ENCODE measurements at places on chromosomes 6 and 20. TPM values are rescaled to one million over a fixed set of nuclear protein-coding genes. Genes with fewer than 3 reads are reported as not detected.

- no peak for DNase-seq
- no peak overlapping the region for H3K4me3 ChIP-seq
- no peak overlapping the region for H3K27ac ChIP-seq
- H3K27me3 ChIP-seq, result no peaks in the 10 kb centered on the region
- no peaks in the 10 kb centered on the region for H3K4me1 ChIP-seq
These were observed 136.5 kb downstream of the ATXN1 start for GRCh38 chr6:16624636-16625290.

Gene HLA-G
- not detected for total RNA-seq

Gene ELMO2
- 69.3 TPM for total RNA-seq

Gene ME1
- 15.5 TPM for total RNA-seq

DNA sequence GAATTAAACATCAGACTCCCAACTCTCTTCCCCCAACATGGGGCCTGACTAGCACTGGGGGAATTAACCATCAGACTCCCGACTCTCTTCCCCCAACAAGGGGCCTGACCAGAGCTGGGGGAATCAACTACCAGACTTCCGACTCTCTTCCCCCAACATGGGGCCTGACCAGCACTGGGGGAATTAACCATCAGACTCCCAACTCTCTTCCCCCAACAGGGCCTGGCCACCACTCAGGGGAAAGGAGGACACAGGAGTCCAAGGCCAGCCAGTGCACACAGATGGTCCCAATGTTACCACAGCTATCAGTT lies 13.1 kb downstream of the CST7 start:
- no peaks in the 10 kb centered on the region for H3K27me3 ChIP-seq
- no peaks in the 10 kb centered on the region for H3K4me1 ChIP-seq
- H3K36me3 ChIP-seq, result peaks cover 98% of the 10 kb centered on the region
- no peak overlapping the region for H3K4me3 ChIP-seq
- no peak overlapping the region for H3K27ac ChIP-seq

DNA sequence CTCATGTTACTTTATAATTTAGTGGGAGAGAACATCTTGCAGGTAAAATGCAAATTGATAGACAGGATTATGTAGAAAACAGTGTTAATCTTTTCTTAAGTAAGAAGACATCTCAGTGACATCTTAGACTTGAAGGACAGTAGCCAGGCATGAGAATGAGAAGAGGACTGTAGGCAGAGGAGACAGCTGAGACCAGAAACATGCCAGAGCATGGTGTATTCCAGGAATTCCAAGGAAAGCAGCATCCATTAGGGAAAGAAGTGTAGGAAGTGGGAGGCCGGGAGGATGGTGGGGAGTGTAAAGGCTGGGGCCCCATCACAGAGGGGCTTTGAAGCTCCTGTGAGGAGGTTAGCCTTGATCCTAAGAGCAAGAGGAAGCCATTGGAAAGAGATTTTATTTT lies 225.6 kb downstream of the ARID1B start:
- no peaks in the 10 kb centered on the region for H3K36me3 ChIP-seq
- no peak overlapping the region for H3K27ac ChIP-seq
- H3K27me3 ChIP-seq, result no peaks in the 10 kb centered on the region
- no peak for DNase-seq

DNA sequence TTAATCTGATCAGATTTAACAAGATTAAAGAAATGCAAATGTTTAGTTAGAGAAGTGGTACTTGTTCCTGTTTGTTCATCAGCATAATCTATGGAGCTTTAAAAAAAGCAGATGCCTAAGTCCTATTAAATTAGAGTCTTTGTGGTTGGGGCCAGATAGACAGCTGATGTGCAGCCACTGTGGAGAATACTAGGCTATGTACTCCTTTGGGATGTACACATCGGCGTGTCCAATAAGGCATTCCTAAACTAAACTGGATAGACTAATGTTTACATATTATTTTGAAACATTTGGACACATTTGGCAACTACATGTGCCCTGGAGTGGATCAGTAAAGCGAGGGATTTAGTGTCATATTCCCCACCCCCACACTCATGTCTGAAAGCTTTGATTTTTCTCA lies 459.5 kb downstream of the LMBRD1 start:
- H3K36me3 ChIP-seq, result no peaks in the 10 kb centered on the region
- no peaks in the 10 kb centered on the region for H3K4me1 ChIP-seq
- H3K4me3 ChIP-seq, result no peak overlapping the region
- no peaks in the 10 kb centered on the region for H3K27me3 ChIP-seq

GRCh38 chr20:62151835-62152364 lies 8.3 kb downstream of the SS18L1 start:
- no peaks in the 10 kb centered on the region for H3K4me1 ChIP-seq
- H3K4me3 ChIP-seq, result no peak overlapping the region
- DNase-seq, result no peak
- no peaks in the 10 kb centered on the region for H3K27me3 ChIP-seq
- no peaks in the 10 kb centered on the region for H3K36me3 ChIP-seq

- H3K27ac ChIP-seq, result no peak overlapping the region
- no peak overlapping the region for H3K4me3 ChIP-seq
- H3K36me3 ChIP-seq, result no peaks in the 10 kb centered on the region
These were observed 191.0 kb downstream of the TFAP2A start for GRCh38 chr6:10223841-10224240.

Gene ULBP2
- total RNA-seq, result not detected

DNA sequence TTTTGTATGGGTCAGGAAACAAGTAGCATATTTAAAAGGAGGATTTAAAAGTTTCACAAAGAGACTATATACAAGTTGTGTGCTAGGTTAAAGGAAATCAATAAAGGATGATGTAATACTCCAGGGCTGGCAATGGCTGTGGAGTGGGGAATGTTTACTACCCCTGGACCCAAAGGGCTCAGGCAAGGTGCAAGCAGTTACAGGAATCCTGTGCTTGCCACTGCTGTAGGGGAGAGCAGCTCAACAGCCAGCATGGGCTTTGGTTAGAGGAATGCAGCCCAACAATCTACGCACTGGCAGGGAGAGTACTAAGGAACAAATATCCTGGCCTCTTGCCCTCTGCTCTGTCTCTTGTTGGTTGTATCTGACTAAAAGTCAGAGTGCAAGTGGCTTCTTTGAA lies 1642.2 kb downstream of the KHDRBS2 start:
- no peaks in the 10 kb centered on the region for H3K27me3 ChIP-seq
- H3K27ac ChIP-seq, result no peak overlapping the region
- no peaks in the 10 kb centered on the region for H3K4me1 ChIP-seq
- no peaks in the 10 kb centered on the region for H3K36me3 ChIP-seq
- H3K4me3 ChIP-seq, result no peak overlapping the region
- no peak for DNase-seq

GRCh38 chr6:6497976-6498375 lies 90.5 kb upstream of the LY86 start:
- no peaks in the 10 kb centered on the region for H3K4me1 ChIP-seq
- no peak overlapping the region for H3K27ac ChIP-seq
- H3K27me3 ChIP-seq, result no peaks in the 10 kb centered on the region
- H3K4me3 ChIP-seq, result no peak overlapping the region
- no peak for DNase-seq
- H3K36me3 ChIP-seq, result no peaks in the 10 kb centered on the region

DNA sequence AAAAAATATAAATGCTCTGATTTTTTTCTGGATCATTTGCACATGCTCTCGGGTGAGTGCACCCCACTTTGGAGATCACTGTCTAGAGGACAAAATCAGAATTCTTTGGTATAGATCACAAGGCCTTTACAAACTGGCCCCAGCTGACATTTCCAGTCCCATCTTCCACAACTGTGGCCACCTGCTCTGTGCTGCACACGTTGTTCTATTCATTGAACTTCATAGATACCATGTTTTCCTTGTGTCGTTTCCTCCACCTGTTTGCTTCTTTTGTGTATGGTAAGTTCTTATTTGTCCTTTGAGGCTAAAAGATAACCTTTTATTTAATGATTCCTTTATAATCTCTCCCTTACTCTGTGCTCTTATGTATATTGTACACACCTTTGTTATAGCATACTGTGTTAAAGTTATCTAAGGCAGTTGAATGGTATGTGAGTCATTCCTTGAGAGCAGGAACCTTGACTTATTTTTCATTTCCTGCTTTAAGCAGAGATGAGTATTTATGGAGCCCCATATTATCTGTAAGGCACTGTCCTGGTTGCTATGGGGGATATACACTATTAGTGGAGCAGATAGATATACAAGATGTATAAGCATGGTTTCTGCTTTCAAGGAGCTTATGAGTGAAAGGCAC lies 12.0 kb upstream of the SLC17A5 start:
- no peaks in the 10 kb centered on the region for H3K27me3 ChIP-seq
- DNase-seq, result no peak
- H3K27ac ChIP-seq, result no peak overlapping the region
- no peak overlapping the region for H3K4me3 ChIP-seq

Measured in tibial nerve (tissue), 4 donors.